Right ventricle myocardium superior (tissue), 1 donor: ENCODE measurements at places on chromosomes 16 and 17. TPM values are rescaled to one million over a fixed set of nuclear protein-coding genes. Genes with fewer than 3 reads are reported as not detected.

- no peak for DNase-seq
Observed at GRCh38 chr17:80639658-80640057, 95.0 kb downstream of the RPTOR start.

Gene GRB7
- 2.2 TPM for total RNA-seq

Gene CPNE7
- total RNA-seq: not detected

Gene C16orf96
- total RNA-seq: 0.11 TPM
